ENCODE measurements at places on chromosomes 1 and 21.

- no peak for DNase-seq
Observed at GRCh38 chr1:243343970-243344937, 88.4 kb downstream of the SDCCAG8 start.

DNA sequence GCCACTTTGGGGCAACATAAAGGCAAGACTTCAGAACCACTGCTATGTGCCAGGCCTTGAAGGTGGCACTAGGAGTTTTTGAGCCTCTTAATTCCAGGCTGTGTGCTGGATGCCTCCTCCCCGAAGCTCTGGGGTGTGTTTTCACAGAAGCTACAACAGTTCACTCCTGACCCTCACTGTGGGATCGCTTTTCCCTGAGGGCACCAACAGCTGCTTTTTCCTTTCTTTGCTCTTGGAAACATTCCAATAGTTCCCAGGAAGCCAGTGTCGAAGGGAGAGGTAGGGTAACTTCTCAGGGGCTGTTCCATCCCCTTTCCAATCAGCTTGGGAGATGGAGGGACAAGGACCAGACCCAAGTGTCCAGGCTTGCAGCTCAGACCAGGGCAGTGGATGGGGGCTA lies 153.4 kb downstream of the C1orf94 start:
- no peak for DNase-seq

DNA sequence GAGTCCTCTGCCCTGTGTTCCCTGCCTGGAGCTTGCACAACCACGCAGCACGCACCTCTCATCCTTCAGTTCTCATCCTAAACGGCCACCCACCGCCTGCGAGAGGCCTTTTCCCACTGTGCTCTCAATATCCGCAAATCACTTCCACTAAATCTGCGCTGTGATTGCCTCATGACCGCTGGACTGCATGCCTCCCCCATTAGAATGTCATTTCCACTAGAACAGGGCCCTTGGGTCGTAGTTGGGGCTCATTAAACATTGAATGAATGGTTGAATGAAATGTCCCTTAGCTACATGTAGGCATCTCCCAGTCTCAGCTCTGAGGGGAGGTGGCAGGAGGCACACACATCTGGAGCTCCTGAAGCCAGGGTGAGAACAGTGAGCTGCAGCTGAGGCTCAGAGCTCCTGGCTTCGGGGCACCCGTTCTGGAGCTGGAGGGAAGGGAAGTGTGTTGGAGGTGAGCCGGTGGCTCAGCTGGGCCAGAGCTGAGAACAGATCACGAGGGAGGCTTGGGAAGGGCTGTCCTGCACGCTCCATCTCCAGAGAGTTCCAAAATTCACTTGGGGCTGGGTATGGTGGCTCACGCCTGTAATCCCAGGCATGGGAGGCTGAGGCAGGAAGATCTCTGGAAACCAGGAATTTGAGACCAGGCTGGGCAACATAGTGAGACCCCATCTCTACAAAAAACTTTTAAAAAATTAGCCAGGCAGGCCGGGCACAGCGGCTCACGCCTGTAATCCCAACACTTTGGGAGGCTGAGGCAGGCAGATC lies 30.4 kb downstream of the TMEM201 start:
- no peak for DNase-seq

DNA sequence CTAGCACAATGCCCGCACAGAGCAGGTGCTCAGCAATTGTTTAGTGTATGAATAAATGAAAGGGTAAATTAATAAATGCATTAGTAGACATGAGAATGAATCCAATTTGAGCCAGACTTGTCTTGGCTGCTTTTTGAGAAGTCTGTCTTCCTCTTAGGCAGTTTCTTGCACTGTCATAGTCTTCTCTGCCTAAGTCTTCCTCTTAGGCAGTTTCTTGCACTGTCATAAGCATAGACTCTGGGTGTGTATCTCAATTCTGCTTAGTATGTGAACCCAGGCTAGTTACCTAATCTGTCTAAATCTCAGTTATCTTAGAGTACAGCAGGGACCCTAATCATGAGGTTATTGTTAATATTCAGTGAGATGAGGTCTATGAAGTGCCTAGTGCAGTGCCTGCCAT lies 27.2 kb downstream of the NHLH2 start:
- no peak for DNase-seq

GRCh38 chr1:37995751-37996345 lies 6.0 kb upstream of the SF3A3 start:
- peak; percentile 62 for DNase-seq

- DNase-seq: no peak
Observed at GRCh38 chr1:33659641-33660040, 187.2 kb downstream of the ZSCAN20 start.

GRCh38 chr1:45187725-45188124 lies 18.7 kb downstream of the ZSWIM5 start:
- no peak for DNase-seq

- DNase-seq: no peak
Observed at GRCh38 chr1:4965346-4966075, 311.1 kb downstream of the AJAP1 start.

DNA sequence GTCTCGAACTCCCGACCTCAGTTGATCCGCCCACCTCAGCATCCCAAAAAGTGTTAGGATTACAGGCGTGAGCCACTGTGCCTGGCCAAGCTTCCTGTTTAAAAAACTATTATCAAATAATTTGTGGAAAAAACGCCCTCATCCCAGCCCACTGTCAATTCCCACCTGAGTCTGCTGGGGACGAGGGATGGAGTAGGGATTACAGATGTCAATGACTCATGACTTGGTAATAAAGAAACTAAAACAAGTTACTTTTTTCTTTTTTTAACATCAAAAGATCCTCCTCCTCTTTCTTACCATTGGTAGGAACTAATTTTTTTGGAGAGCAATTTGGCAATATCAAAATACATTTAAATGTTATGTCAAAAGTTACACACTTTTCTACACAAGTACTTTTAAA lies 9.7 kb downstream of the CNN3 start:
- DNase-seq: no peak

DNA sequence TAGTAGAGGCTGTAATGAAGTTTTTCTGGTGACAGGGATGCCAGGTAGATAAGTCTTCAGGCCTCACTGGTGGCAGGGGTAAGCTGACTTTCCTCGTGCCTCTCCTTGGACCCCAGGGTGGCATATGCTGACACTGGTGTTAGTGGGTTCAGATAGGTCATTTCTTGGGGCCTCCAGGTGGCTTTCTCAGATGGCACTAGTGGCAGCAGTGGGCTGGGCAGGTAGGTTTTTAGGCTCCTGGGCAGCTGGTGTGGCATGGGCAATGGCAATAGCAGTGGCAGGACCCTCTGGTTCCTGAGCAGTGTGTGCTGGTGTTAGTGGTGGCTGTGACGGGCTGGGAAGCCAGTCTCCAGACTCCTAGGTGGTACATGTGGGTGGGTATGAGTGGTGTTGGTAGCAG lies 140.3 kb downstream of the PTBP2 start:
- no peak for DNase-seq

- DNase-seq: peak; percentile 11
Observed at GRCh38 chr1:906600-907420, 16.9 kb upstream of the SAMD11 start.

GRCh38 chr1:150567341-150567716 lies 12.1 kb downstream of the MCL1 start:
- DNase-seq: no peak

DNA sequence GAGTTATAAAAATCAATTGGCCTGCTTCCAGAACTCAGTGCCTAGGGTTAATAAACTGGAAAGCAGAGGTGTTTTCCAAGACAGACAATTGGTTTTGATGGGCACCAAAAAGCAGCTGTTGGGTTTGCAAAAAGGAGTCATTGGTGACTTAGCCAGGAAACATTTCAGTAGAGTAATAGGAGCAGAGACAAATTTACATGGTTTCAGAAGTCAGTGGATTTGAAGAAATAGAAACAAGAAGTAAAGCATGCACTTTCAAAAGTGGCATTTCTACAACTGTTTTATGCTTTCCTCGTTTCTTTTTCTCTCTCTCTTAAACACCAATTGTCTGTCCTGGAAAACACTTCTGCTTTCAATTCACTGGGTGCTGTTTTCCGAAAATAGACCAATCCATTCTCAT lies 87.8 kb downstream of the GLUL start:
- no peak for DNase-seq

GRCh38 chr1:24507405-24507804 lies 4.8 kb downstream of the RCAN3 start:
- DNase-seq: no peak

GRCh38 chr21:42465008-42465802 lies 30.8 kb downstream of the RSPH1 start:
- DNase-seq: no peak

DNA sequence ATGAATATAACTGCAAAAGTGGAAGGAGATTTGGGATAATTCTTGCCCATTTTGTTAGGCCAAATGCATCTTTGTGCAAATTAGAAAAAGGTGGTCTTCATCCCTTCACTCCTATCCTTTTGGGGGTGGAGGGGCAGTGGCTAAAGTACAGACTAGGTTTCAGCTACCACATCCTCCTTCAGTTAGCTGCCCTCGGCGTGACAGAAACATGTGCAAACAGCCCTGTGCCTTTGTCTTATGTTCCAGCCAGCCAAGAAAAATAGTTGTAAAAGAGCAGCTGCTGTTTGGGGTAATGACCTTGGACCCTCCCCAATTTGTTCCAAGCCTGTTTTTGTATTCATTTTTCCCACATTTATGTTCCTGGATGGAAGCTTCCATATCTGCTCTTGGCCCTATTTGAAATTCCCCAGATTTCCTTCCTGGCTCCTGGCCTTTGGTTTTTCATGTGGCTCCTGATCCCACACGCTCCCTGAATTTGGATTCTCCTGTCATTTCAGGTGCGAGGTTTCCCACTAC lies 8.3 kb upstream of the LGALS8 start:
- no peak for DNase-seq

GRCh38 chr1:66931590-66931989 lies 6.8 kb downstream of the MIER1 start:
- no peak for DNase-seq

DNA sequence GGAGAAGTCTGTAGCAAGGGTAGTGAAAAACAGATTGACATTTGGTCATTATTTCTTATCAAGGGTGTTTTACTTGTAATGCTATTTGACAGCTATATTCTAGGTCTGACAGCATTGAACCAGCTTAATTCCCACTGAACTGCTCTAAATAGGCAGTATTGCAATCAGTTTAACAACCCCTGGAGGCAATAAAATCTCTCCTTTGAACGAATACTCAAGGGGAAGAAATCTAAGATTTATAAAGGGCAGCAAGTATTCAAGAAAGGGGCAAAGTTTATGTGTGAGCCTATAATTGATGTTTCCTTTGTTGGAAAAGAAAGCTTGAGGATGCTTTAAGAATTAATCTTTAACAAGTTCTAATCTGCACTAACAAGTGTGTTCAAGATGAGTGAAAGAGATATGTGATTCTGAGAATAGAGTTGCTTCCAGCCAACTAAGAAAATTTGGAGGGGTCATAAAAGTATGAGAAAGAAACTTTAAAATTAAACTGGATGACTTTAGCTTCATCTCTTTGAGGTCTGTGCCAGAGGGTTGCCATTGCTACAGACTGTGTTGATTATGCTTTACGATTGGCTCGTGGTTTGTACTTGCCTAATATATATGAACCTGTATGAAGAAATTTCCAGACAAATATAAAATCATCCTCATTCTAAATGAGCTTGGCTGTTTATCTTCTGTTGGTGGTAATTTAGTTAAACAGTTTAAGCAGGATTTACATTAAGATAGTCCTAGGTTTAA lies 72.5 kb downstream of the ZNF326 start:
- no peak for DNase-seq

DNA sequence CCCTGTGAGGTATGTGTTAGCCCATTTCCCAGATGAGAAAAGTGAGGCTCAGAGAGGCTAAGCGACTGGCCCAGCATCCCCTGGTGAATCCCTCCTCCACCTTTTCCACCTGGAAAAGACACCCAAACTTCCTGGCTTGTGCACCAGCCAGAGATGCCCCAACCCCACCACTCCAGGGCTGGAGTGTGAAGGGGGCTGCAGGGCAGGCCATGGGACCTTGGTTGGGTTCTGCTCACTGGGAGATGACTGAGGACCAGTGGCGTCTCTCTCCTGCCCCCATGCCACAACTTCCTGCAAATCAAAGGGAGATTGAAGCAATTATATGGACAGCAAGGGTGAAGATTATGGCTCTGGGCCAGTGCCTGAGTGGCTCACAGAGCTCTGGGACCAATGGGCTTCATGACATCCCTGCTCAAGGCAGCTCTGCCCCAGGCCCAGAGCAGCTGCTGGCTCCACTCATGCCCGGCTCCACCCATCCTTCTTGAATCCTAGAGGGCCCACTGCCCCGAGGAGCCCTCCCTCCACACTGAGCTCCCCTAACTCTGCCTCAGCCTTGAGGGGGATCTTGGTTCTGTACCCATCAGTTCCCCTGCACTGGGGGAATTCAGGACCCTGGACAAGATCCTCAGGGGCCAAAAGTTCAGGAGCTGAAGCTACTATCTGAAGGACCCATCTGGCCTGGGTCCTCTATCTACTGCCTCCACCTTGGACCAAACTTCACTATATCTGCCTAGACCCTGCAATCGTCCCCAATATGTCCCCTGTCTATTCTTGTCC lies 416.9 kb downstream of the PTPRU start:
- no peak for DNase-seq

DNA sequence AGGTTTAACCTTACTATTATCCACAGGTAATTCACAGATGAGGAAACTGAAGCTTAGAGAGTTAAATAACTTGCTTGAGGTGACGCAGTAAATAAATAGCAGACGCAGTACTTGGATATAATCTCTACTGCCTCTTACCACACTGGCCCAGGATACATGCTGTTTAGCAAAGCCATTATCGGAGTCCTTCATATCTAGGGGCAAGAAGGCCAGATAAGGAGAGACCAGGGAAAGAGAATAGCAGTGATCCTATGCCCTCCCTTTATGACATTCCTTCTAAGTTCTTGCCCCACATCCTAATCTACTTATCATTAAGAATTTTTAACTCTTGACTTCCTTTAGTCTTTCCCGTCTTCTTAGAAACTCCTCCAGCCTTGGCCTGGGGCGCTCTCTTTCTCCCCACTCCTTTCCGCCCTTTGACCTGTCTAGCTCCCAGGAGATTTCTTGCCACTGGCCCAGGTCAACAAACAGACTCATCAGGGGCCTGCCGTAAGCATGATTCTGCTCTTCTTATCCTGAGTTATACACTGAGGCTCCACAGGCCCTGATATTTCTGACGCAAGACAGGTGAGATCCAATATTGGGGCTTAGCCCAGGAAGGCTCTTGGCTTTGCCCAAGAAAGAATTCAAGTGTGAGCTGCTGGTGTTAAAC lies 11.4 kb upstream of the SLAMF1 start:
- DNase-seq: no peak

DNA sequence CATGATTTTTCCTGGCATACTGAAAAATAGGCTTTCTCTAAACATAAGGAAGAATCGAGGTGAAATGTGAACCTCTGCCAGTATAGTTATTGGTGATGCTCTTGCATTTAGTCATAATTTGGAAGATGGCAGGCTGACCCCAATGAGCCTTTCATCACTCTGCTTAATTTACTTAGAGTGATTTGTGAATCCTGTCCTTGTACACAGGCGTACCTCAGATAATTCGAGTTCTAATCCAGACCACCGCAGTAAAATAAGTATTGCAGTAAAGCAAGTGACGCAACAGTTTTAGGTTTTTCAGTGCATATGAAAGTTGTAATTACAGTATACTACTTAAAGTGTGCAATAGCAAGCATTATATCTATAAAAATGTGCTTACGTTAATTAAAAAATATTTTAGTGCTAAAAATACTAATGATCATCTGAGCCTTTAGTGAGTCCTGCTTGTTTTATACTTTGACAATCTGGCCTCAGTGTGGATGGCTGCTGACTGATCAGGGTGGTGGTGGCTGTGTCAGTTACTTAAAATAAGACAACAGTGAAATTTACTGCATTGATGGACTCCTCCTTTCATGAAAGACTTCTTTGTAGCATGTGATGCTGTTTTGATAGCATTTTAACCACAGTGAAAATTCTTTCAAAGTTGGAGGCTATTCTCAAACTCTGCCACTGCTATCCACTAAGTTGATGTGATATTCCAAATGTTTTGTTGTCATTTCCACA lies 1.7 kb downstream of the PKNOX1 start:
- DNase-seq: no peak

Data from tibial nerve (tissue), 4 donors.